Neural crest cell (in vitro differentiated cells): ENCODE measurements at places on chromosomes 1 and 21. TPM values are rescaled to one million over a fixed set of nuclear protein-coding genes. Genes with fewer than 3 reads are reported as not detected.

Gene DNM3
- 3.5 and 3.9 TPM in 2 replicates for total RNA-seq

Gene GCSAML
- not detected in 2 replicates for total RNA-seq

Gene TNNI3K
- total RNA-seq = 1.3 and 1.4 TPM in 2 replicates

Gene LMO4
- 91.4 and 98.1 TPM in 2 replicates for total RNA-seq

Gene GBP5
- not detected in 2 replicates for total RNA-seq

Gene ZBED6
- 26.3 and 28.2 TPM in 2 replicates for total RNA-seq

Gene CFH
- total RNA-seq = not detected in 2 replicates

Gene PRR9
- not detected in 2 replicates for total RNA-seq

Gene MATN1
- total RNA-seq = 0.32 and 0.54 TPM in 2 replicates

Gene PHLDA3
- 10.7 and 12.6 TPM in 2 replicates for total RNA-seq

Gene E2F2
- total RNA-seq = 23.5 and 23.7 TPM in 2 replicates

Gene CALML6
- 0.57 and 0.63 TPM in 2 replicates for total RNA-seq

Gene ELAPOR1
- 0.64 and 0.70 TPM in 2 replicates for total RNA-seq

Gene IFI16
- total RNA-seq = 4.9 and 6.3 TPM in 2 replicates

Gene SLC6A9
- total RNA-seq = 20.9 and 22.8 TPM in 2 replicates

Gene CZIB
- 82.2 and 84.1 TPM in 2 replicates for total RNA-seq
